SK-N-SH treated with all-trans-retinoic acid at 6 μM for 48 hours (cell line): ENCODE measurements at places on chromosomes 3 and 15.

- ATAC-seq, result no peak
Observed at GRCh38 chr3:170003881-170004356, 33.9 kb upstream of the GPR160 start.

- ATAC-seq, result no peak
Observed at GRCh38 chr3:169554611-169555010, 108.9 kb downstream of the MECOM start.

DNA sequence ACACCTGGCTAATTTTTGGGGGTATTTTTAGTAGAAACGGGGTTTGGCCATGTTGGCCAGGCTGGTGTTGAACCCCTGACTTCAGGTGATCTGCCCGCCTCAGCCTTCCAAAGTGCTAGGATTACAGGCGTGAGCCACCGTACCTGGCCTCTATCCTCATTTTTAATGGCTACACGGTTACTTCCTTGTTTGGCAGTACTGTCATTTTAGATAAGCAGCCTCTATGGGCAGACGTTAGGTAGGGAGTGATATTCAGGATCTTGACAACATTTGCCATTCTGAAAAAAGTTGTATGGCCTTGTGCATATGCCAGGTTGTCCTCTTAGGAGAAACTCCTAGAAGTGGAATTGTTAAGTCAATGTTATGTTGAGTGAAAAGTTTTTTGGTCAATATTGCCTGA lies 141.7 kb downstream of the ITPR1 start:
- no peak for ATAC-seq

DNA sequence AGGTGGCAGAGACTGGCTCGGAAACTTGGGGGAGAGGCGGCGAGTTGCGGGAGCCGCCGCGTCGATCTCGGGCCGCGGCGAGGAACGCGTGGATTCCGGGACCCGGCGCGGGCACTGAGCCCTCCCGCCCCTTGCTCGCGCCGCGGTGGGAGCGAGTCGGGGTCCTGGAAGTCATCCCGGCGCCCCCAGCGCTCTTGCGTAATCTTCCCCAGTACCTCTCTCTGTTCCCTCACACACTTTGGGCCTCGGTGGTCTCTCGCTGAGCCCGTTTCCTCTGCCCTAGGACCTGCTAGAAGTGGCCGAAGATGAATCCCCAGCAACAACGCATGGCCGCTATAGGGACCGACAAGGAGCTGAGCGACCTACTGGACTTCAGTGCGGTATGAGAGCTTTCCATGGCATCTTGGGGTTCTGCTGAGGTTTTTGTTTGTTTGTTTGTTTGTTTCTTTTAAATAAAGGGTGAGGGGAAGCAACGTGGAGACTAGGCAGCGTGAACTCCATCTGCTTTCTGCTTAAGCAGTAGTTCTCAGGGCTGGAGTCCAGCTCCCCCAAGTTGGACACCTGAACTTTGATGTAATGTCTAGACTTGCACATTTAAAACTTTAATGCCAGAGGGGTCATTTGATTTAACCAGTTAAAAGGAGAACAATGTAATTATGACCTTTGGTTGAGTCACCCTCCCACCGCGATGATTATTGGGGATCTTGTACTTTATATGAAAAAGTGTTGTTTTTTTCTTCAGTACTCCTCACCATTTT lies 1.3 kb downstream of the TCF12 start:
- peak; percentile 56 for ATAC-seq

- no peak for ATAC-seq
Observed at GRCh38 chr15:71677352-71677751, 133.0 kb upstream of the NR2E3 start.

DNA sequence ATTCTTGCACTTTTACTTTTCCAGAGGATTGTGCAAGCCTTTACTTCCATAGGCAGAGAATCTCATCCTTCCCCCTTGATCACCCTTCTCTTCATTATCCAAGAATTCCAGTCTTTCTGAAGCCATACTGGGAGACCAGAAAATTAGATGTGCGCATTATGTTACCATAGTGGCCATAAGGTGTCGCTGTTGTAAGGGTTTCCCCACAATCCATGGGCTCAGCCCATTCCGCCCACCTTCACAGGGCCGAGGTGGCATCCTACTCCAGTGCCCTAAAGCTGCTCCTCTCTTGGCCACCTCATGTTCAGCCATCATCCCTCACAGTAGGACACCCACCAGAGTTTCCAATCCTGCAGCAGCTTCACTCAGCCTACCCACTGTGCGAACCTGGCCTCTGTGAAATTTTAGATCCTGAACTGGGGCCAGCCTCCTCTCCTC lies 35.0 kb downstream of the CTSH start:
- peak; percentile 77 for ATAC-seq

DNA sequence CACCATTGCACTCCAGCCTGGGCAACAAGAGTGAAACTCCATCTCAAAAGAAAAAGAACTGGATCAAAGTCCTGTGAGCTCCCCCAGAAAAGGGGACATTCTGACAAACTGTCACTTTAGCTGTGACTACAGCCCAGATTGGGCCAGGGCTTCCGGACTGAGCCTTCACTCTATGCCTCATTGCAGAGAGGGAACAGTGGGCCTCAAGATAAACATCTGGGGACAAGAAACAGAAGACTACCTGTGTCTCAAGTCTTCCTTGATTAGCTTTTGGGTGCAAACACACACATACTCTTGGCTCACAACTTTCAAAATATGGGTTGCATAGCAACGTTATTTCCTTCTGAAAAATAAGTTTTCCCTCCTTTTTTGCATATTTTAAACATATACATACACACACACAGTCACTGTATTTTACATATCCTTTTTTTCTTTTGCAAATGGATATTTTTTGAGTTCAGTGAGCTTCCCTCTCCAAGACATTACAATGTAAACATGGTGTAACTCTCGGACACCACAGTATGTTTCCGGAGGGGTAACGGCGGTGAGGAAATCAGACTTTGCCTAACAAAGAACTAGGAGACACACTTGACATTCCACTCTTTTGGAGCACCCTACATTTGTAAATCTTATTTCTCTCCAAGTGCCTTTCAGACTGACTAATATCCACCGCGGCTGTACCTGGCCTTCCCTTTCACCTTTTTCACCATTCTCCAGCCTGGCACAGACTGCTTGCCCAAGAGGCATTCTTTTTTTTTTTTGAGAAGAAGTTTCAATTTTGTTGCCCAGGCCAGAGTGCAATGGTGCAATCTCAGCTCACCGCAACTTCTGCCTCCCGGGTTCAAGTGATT lies 3.5 kb downstream of the TKT start:
- no peak for ATAC-seq

- peak; percentile 98 for ATAC-seq
Observed at GRCh38 chr3:184727357-184728009, 15.6 kb upstream of the MAGEF1 start.

- no peak for ATAC-seq
Observed at GRCh38 chr15:50854601-50855490, 53.6 kb upstream of the AP4E1 start.

GRCh38 chr3:15325228-15325627 lies 7.2 kb downstream of the SH3BP5 start:
- ATAC-seq, result peak; percentile 88

DNA sequence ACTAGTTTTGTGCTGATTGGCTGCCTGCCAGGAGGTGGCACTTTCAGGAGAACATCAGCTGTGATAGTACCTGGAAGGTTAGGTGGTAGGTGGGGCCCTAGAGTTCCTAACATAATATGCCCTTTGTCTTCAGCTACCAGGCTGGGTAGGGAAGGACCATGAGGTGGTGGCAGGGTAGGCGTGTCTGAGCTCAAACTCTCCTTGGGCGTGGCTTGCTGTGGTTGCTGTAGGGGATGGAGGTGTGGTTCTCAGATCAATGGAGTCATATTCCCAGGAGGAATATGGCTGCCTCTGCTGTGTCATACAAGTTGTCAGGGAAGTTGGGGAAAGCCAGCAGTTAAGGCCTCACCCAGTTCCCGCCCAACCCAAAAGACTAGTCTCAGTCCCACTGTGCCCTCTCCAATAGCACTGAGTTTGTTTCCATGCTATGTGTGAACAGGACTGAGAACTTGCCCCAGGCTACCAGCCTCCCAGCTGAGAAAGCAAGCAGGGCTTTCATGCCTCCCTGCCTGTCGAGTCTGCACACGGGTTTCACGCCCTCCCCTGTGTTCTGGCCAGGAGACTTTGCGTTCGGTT lies 107.7 kb downstream of the CHCHD4 start:
- no peak for ATAC-seq

DNA sequence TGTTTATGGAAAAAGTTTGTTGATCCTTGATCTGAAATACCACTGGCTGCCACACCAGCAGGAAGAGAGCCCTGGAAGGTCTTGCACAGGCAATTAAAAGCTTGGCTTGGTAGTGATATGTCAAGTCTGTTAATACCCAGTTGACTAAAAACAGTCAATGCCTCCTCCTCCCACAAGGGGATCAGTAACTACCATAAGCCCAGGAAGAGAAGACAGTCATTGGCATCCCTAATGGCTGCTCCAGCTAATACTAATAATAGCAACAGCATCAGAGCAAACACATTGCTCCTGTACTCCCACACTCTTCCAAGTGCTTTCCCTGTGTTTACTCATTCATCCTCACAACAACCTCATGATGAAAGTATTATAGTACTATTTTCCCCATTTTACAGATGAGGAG lies 528.6 kb downstream of the TAFA4 start:
- no peak for ATAC-seq

DNA sequence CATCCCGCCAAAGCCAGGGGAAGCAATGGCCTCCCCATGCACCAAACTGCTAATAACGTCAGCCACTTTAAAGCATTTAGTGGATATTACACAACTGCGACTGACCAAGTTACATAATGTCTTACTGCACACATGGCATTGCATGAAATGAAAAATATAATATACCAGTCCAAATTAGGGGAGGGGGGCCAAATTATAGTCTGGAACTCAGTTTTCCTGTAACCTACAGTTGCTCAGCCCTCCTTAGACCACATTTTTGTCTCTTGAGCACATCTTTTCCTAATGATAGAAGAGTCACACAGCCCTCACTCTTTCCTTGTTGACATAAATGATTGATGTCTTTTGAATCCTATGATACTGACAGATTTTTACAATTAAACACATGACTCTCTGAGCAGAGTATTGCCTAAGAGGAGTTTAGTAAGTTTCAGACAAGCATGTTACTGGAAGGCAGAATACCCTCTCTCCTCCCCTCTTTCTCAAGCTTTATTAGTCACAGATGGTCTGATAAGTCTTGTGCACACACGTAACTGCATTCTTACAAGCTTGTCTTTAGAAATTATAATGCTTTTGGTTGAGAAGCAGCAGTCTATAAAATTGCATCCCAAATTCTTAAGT lies 1.1 kb upstream of the PLD1 start:
- peak; percentile 70 for ATAC-seq

GRCh38 chr15:98421419-98422129 lies 226.8 kb upstream of the IGF1R start:
- peak; percentile 91 for ATAC-seq

DNA sequence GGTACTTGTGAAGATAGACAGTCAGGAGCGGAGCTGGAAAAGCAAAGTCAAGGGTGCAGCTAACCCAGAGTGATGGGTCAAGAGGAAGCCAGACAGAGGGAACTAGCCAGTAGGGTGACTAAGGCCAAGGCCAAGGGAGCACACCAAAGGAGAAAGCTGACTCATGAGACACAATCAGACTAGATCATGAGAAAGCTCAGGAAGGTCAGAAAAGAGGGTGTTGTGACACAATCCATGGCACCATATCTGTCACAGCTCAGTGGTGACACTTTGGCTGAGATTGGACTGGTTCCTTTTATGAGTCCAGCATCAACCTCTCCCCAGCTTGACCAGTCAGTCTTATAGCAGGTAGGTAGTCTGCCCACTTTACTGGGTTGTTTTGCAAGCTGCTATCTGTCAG lies 22.2 kb downstream of the P2RY1 start:
- ATAC-seq, result no peak

- no peak for ATAC-seq
Observed at GRCh38 chr3:185216607-185216958, 37.3 kb downstream of the EHHADH start.

DNA sequence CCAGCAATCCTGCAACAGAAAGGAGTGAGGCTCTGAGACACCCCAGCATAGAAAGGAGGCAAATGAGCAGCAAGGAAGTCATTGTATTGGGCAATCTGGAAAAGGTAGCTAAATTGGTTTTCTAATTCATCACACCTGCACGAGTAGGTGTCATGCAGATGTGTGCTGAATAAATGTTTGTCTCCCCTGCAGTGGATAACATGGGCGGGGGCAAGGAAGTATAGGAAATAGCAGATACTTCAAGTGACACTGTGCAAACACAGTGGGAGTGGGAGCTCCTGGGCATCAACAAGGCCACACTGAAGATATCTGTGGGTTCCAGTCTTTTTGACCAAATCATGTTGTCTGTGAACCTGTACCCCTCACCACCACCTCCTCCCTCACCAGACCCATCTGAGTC lies 14.4 kb upstream of the HTR3E start:
- ATAC-seq, result no peak

DNA sequence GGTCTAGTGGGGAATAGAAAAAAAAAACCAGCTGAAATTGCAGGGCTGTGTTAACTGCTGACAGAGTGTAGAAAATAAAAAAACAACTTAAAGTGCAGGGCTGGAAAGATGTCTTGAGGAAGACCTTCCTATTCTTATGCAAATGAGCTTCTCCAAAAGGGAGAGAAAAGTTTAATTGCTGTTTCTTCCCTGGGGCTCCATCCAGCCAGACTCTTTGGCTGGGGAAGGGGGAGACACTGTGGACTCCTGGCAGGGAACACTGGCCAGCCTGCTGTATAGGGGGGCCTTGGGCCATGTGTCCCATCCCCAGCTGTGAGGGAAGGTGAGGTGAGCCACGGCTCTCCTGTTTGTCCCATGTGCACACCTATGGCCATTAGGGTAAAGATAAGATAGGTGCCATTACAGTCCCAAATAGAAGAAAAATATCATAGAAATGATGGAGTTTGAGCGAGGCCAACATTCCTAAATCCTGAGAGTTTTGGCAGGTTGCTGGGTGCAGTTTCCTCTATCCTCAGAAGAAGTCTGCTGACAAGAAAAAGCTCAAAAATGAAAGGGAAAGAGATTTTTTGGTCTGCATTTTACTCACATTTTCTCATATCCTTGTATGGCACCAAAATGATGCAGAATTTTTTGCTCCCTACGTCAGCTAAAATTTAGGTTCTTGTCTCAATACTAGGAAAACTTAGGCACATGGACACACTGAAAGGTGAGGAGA lies 901.7 kb downstream of the PLOD2 start:
- ATAC-seq, result no peak

GRCh38 chr3:146033950-146034349 lies 127.0 kb downstream of the PLOD2 start:
- no peak for ATAC-seq

DNA sequence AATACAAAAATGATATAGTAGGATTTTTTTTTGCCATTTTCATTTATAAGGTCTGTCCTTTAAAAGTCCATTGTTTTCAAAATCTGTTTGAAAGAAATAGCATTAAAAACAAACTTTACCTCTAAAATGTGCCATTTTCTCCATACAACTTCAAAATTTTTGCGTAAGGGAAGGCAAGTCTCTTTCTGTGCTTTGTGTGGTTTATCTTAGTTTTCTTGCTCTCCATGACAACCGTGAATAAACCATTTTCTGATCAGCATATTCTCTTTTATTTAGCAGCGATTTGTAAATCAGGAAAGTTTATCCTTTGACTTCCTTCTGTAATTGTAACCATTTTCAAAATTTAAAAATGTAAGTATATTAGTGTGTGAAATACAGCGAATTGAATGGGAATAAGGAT lies 147.9 kb upstream of the CGNL1 start:
- ATAC-seq, result no peak
